ENCODE measurements at places on chromosomes 3 and 15.

GRCh38 chr3:5122030-5122740 lies at the start of gene ARL8B:
Gene ARL8B (plus strand): TSS chr3:5122292. CDS start chr3:5122466, 174 bp downstream.
- peak; percentile 87 for DNase-seq

DNA sequence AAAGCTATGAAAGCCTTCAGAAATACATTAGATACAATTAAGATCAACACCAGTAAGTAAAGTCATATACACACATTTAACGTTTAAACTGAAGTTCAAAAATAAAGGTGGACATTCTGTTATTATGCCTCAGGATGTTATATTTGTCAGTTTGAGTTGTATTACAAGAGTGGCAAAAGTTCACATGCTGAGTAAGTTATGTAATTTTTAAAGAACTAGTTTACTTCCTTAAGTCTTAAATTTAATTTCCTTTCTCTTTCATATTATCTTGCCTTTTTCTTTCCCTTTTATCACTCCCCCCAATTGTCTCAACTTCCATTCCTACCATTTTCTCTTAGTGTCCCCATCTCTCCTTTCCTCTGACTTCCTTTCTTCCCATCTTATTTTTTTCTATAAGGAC lies 4.9 kb upstream of the GPR87 start:
- no peak for DNase-seq

- DNase-seq: no peak
Measured at GRCh38 chr3:53808496-53808895, 37.7 kb downstream of the CHDH start.

DNA sequence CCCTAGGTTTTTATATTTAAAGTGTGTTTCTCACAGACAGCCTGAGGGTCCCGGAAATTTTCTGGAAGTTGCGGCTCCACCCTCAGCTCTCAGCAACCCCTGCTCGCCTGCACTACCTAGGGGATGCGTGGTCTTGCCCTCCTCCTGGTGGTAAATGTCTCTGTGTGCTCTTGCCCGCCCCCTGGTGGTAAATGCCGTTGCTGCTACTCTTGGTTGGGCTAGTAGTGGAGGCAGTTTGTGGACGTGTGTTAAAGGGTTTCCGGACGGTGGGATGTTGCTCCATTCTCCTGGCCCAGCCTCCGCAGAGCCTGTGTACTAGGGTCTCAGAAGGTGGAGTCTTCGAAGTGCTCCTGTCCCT lies 27.4 kb downstream of the STOML1 start:
- peak; percentile 75 for DNase-seq

- no peak for DNase-seq
Measured at GRCh38 chr3:48716508-48716981, 476 bp downstream of the IP6K2 start.

DNA sequence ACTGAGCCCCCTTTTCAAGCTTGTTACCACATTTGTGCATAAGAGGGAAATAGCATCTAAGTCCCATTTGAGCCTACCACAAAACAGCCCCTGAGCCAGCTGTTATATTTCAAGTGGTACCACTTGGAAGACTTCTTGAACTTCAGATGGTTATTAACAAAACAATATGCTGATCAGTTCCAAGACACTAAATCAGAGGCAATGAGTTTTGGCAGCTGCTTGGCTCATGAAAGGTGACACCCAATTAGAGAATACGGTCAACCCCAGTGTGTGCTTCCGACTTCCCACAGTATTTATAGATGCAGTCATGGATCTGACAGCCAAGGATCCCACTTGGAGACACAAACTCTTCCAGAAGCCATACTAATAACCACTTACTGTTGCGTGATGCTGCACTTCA lies 469.6 kb upstream of the PPP2R3A start:
- no peak for DNase-seq

- no peak for DNase-seq
Measured at GRCh38 chr3:62795978-62796657, 79.1 kb downstream of the CADPS start.

DNA sequence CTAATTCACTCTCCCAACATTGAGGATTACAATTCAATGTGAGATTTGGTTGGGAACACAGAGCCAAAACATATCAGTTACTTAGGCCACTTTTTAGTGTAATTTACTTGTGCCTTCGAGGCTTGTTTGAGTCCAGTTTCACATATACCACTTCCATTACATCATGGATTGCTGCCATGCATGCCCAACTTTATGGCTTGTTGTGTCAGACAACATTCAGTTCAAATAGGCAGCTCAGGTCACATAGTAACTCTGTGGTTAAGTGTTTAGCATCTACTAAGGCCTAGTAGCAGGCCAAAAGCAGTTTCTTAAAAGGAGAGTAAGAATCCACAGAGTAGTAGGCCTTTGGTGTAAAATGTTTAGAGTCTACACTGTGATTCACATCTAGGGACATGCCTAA lies 164.3 kb upstream of the GMNC start:
- DNase-seq: no peak

DNA sequence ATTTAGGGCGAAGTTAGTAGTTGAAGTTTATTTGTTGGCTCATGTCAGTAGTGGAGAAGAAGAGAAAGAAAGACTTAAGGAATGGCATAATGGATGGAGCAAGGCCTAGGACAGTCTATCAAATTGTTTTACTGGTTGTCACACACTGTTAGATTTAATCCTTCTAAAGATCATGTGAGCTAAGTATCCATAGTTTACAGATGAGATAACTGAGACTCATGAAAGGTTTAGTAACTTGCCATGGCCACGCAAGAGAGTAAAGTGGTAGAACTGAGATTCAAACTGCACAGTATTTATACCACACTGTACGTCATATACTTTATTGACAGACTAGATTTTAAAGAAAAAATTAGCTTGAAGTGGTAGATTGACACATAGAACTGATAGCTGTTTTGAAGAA lies 11.4 kb downstream of the SPRED1 start:
- DNase-seq: no peak

- DNase-seq: no peak
Measured at GRCh38 chr3:36827133-36827532, 62.8 kb upstream of the DCLK3 start.

DNA sequence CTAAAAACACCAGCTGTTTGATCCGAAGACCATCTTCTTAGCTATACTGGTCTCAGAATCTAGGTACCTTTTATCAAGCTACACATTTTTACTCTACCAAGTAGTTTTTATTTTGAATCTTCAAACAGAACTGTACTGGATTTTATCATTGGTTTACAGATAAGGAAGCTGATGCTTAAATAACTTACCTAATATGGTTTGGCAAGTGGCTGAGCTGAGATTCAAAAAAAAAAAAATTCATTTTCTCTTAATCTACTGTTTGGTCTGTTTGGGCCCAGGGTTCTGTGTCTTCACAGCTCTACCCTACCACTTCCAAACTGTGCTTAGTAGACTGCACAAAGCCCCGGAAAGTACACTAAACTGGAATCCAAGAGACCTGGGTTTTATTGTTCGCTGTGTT lies 35.7 kb downstream of the ZNF860 start:
- DNase-seq: no peak

DNA sequence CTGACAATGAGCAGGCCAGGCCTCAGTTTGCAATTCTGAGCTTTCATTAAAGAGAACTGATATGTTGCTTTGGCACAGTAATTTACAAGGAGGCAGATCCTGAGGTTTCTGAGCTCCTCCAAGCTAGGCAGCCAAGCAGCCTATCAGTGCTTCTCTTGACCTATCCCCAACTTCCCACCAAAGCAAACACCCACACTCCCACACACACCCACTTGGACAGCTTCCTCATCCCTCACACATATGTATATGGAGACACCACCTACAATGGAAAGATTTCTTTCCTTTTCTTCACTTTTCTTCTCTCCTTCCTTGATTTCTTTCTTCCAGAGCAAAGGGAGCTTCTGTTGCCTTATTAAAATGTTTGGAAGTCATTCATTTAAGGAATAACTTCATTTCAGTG lies 217.0 kb downstream of the NLGN1 start:
- DNase-seq: no peak

- no peak for DNase-seq
Measured at GRCh38 chr3:70488131-70488530, 175.7 kb upstream of the MDFIC2 start.

GRCh38 chr15:85578941-85579701 lies 198.7 kb downstream of the AKAP13 start:
- DNase-seq: no peak

DNA sequence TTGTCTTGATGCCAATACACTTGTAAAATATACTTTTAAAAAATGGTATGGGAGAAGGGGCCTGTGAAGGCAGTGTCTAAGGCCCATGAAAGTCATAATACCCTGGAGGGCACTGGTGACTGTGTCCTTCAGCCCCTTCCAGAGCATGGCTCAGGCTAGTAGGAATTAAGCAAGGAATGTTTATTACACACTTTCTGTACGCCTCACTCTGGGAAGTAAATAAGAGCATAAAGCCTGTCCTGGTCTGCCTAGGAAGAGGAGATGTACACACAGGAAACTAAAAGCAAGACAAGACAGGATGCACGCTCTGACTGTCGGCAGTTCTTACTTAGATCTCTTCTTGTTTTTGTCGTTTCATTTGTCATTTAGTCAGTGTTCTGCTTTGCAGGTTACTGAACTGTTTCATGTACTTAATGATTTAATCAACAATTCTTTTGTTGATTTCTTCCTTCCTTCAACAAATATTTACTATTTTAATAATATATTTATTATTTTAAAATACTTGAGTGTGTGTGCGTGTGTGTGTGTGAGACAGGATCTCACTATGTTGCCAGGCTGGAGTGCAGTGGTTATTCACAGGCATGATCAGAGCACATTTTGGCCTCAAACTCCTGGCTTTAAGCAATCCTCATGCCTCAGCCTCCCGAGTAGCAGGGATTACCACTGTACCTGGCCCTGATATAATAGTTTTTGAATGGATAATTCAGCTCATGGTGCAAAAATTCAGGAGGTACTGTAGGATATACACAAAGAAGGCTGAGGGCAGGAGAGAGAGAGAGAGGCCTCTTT lies 9.0 kb upstream of the SMAD6 start:
- no peak for DNase-seq

GRCh38 chr3:190516416-190516815 lies 2.5 kb downstream of the IL1RAP start:
- DNase-seq: no peak

- DNase-seq: no peak
Measured at GRCh38 chr15:70526221-70526973, 237.0 kb downstream of the UACA start.

- no peak for DNase-seq
Measured at GRCh38 chr3:107765524-107765923, 242.8 kb downstream of the BBX start.

GRCh38 chr3:124574012-124574411 lies 156.2 kb upstream of the UMPS start:
- no peak for DNase-seq

- DNase-seq: no peak
Measured at GRCh38 chr15:97962263-97962662, 1.8 kb downstream of the ARRDC4 start.

GRCh38 chr15:74035121-74036017 lies 40.9 kb downstream of the PML start:
- no peak for DNase-seq

- no peak for DNase-seq
Measured at GRCh38 chr3:33993631-33994030, 195.2 kb downstream of the PDCD6IP start.

GRCh38 chr15:48865370-48866079 lies 12.4 kb upstream of the EID1 start:
- no peak for DNase-seq

DNA sequence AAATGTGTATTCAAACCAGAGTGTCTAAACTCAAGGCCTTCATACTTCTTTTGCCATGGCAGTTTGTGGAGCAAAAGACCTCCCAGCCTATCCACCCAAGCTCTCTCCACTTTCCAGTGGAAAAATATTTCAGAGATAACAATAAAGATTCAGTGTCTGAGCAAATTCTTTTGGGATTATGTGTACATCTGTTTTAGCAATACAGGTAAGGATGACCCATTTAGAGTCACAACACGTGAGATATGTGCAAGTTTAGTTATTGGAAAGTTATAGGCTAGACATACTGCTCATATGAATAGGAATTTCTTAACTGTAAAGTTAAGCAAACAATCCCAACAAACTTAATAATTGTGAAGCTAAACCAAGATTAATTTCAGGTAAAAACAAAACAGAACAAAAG lies 174.5 kb upstream of the LRIG1 start:
- DNase-seq: no peak

DNA sequence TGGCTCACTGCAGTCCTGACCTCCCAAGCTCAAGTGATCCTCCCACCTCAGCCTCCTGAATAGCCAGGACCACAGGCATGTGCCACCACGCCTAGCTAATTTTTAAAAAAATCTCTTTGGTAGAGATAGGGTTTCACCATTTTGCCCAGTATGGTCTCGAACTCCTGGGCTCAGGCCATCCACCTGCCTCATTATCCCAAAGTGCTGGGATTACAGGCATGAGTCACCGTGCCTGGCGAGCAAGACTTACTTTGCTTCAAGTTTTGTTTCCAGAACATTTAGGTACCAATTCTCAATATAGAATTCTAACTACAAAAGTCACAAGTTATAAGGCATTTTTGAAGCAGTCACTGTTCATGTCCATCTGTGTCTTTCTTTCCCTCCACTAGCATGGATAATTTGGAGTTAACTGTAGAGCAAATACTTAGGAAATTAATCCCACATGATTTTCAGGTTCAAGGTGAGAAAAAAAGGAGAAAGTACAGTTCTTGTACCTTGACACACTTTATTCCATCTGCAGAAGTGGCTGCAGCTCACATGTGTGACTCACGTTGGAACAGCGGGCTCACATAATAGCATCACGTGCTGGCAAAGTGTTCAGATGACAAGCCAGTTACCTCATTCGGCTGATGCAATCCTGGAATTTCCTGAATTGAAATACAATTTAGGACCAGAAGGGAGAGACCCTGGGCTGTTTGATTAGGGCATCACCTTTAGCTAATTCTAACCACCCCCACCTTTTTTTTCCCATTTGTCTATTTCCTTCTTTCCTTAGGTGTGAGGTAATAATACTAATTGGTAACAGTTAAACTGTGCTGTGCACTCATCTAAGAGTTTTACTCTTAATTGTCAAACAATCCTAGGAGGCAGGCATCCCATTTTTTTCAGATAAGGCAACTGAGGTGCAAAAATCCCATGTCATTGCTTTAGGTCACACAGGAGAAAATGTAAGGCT lies 46.9 kb upstream of the NEDD4 start:
- DNase-seq: no peak

GRCh38 chr15:83656943-83657528 lies 3.1 kb downstream of the ADAMTSL3 start:
- no peak for DNase-seq

GRCh38 chr3:77328690-77329089 lies 288.8 kb downstream of the ROBO2 start:
- no peak for DNase-seq

DNA sequence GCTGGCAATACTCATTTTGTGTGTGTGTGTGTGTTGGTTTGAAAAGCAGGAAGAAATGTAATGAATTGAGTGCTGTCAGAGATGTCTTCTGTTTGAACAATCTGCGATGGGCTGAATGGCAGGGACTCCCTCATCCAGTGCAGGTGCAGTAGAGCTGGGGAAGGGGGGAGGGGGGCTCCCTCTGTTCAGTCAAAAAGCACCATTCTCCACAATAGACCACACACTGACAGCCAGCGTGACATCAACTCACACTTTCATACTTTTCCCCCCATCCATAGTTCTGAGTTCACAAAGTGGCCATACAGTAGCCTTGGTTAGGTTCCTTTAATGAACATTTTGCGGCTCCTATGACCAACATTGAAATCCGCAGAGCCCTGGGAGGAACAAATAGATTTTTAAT lies 10.4 kb downstream of the SOX2 start:
- no peak for DNase-seq
